ENCODE measurements at places on chromosomes 12 and 14.
A peak's percentile ranks its signal among the peaks of the same experiment; 100 is the strongest.

DNA sequence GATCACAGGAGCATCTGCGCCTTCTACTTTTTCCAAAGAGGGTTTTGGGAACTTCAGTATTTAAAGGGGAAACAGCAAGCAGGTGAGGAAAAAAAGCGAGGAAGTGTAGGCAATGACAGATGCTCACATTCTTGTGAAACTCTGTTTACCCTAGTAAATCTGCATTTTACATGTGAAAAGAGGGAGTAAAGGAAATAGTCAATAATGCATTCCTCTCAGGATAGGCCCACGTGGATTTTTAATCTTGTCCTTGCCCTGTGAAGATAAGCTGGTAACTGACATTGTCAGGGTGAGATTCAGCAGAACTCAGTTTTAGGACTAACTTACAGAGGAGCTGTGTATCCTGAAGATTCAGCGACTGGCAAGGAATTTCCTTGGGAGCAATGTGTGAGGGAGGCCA lies 1119.2 kb upstream of the TMEM132C start:
- DNase-seq: no peak

GRCh38 chr14:101226603-101227425 lies 323.3 kb upstream of the RTL1 start:
- DNase-seq: no peak

DNA sequence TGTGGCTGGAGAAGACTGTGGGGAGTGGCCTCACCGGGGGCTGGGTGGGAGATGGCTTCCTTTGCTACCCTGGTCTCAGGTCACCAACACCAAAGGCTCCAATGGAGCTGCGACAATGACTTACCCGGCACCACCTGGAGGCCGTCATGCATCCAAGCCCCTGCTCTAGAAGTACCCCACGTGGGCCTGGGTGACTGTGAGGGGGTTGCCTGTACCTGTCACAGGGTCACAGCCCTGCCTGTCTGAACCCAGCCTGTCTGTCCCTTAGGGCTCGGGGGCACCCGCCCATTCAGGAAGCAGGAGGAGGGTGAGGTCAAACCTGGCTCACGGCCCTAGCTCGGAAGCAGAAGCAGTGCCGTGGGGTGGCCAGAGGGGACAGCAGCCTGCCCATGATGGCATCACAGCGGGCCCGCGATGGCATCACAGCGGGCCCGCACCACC lies 18.9 kb downstream of the ABCB9 start:
- no peak for DNase-seq

DNA sequence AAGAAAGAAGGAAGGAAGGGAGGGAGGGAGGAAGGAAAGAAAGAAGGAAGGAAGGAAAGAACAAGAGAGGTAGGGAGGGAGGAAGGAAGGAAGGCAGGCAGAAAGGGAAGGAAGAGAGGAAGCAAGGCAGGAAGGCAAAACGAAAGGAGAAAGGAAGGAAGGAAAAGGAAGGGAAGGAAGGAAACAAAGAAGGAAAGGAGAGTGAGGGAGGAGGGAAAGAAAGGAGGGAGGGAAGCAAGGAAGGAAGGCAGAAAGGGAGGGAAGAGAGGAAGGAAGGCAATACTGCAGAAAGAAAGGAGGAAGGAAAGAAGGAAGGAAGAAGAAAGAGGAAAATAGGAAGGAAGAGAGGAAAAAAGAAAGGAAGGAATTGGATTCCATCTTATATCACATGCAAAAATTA lies 1303.1 kb upstream of the TMEM132C start:
- no peak for DNase-seq

GRCh38 chr12:71948390-71948789 lies 9.7 kb downstream of the TPH2 start:
- DNase-seq: no peak

DNA sequence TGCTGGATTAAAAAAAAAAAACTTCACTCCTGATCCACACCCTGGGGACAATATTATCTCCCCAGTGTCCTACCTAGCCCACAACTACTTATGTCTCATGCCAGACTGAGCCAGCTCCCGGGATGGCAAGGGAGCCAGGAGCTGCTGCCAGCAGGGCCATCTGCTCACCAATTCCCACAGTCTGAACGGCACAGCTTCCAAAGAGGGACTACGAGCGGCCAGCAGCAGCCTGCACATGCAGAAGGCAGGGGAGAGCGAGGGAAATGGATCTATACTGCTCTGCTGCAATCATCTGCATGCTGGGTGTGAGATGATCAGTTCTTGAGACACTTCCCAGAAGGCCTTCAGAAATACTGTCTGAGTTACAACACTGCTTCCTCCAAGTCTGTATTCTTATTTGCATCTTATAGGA lies 11.1 kb downstream of the SSH1 start:
- no peak for DNase-seq

DNA sequence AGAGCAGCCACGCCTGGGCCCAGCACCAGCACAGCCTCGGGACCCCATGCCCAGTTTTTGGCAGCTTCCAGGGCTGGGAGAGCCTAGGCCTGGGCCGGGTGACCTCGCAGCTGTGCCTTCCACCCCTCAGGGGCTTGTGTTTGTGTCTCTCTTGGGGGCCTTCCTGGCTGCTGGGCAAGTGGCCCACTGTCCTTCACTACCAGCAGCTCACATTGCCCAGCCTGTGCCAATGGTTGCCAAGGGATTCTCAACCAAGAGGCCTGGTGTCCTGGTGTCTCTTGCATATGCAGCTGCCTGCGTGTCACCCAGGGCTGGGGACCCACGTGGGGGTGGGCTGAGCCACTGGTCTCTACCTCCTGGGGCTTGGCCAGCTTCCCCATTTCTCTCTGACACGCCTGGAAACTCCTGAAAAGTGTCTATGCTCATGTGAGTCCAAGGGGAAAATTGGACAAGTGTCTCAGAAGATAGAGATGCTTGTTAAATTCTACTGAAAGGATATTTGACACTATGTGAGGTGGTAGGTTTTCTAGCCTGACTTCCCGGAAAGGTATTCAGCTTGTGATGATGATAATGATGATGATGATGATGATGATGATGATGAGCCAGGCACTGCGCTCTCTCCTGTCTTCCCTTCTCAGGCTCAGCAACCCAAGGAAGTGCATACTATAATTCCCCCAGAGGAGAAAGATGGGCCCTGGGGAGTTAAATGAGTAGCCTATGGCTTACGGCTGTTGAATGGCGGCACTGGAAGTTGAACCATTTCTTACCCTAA lies 48.8 kb upstream of the ESRRB start:
- no peak for DNase-seq

GRCh38 chr12:47378907-47379306 lies 299.1 kb upstream of the AMIGO2 start:
- peak; percentile 40 for DNase-seq

DNA sequence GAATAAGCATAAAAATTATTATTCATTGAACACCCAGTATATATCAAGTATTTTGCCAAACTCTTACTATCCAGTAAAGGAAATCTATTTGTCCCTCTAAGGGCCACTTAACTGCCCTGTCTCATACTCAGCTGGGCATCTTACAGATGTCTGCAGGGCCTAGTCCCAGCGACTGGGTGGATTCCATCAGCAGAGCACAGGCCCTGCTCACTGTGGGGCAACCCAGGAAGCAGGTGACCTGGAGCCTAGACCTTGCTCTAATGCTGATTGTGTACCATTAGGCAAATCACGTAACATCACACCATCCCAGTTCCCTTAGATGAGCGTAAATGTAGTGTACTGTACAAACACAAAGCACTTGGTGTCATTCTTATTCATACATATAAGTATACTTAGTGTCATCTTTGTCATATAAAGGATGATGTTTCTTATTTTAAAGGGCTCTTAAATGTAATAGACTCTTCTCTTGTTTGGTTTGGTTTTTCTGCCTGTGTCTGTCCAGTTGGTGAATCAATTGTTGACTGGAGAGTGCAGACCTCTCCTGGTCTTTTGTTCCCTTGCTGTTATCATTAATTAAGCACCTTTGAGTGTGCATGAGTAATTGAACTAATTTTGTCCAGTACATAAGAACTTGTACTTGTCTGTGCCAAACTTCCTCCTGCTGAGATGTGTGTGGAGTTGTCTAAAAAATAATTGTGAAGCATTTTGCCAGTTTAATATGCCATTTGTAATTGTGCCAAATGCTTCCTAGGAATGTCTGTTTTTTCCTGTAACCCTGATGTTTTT lies 49.3 kb downstream of the RAB35 start:
- no peak for DNase-seq

GRCh38 chr12:4769073-4769472 lies 48.9 kb downstream of the GALNT8 start:
- DNase-seq: no peak

GRCh38 chr14:61280092-61280525 lies 1.0 kb downstream of the TMEM30B start:
- DNase-seq: no peak

DNA sequence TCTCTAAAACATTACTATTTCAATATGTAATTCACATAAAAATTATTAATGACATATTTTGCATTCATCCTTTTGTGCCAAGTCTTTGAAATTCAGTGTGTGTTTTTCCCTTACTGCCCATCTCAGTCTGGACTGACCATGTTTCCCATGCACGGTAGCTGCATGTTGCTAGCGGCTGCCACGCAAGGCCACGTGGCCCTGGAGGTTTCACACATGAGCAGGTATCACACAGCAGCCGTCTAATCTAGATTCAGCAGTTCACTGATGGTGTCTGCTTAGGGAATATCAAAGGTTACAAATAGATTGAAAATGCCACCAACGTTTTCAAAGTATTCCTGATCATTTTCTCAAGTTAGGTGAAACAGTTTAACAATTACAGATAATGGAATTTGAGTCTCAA lies 234.8 kb upstream of the FKBP4 start:
- no peak for DNase-seq

DNA sequence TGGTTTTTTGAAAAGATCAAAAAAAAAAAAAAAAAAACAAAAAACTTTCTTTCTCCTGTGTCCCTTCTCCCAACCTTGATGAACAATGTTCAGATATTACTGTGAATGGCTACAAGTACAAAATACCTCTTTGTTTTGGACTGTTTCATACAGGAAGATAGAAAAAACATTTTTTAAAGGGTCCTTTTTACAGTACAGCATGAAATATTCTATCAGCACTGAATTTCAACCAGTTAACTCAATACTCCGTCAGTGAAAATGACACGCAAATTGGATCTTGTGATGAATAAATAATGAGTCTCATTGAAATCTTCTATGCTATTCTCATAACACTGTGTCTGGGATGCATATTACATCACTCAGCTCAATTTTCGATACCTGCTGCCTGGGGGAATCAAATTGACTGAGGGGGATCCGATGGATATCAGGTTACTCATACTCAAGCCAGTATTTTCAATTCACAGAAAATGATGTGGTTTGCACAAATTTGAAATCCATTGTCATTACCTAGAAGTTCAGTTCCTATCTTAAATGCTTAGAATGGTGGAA lies 179.6 kb downstream of the TMTC2 start:
- DNase-seq: no peak

DNA sequence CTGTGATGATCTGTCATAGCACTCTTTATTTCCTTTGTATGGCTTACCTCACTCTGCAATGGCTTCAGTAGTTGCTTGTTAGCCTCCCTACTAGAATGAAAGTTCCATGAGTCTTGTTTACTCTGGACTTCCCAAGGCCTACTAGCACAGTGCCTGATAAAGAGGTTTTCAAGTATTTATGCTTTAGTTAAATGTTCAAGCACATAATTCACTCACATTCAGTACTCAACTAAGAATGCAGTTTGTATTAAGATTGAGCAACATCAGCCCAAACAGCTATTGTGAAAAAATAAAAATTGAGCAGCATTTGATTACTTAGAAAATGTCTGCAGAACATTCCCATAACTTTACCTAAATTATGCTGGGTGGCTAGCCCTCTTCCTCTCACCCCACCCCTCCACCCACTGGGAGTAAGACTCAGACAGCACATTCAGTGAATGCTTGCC lies 158.9 kb upstream of the AMIGO2 start:
- DNase-seq: no peak

Data from pulmonary artery endothelial cell (primary cell).